ENCODE measurements at places on chromosomes 6 and 20. TPM values are rescaled to one million over a fixed set of nuclear protein-coding genes. Genes with fewer than 3 reads are reported as not detected.

DNA sequence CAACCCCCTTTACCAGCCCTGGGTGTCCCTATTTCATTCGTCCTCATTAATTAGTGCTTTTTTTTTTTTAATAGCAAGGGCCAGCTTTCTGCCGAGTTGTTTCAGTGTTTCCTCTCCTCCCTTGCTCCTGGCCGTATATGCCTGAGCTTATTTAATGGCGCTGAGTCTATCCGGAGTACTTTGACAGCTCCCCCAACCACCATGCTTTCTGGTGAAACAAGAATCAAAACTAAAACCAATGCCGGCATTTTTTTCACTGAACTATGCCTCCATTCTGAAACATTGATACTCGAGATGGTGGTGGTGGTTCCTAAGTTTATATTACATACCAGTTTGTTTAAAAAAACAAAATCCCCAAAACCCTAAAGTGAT lies 1.2 kb downstream of the DCBLD1 start:
- no peak for DNase-seq

DNA sequence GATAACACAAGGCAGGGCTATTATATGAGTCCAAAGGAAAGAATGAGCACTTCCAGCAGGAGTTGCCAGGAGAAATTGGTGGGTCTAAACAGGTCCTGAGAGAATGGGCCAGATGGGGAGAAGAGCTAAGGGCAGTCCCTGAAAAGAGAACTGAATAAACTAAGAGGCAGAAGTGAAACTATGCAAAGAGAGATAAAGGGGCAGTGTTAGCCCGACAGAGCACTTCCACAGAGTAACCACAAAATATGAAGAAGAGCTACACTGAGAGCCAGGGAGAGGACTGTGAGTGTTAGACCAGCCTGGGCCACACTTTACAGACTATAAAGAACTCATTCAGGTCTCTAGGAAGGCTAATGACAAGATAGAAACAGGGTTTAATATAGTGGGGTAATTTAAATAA lies 43.8 kb downstream of the RALGAPA2 start:
- DNase-seq: peak; percentile 69

GRCh38 chr6:304833-305370 lies 12.6 kb downstream of the DUSP22 start:
- no peak for DNase-seq

DNA sequence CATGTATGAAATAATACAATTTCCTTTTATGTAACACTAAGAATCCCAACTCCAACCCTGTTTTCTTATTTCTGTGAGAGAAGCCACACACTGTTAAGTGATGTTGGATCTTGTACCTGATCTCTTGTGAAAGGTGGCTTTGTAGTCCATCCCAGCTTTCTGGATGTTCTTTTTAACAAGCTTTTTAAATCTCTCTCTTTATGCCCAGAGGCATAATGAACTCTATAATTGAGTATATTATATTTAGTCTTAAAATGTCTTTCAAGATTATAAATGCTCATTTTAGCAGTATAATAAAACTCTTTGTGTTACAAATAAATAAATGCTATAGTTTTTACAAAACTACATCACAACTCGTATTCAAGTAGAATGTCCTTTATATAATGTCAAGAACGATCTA lies 922.1 kb downstream of the EPHA7 start:
- no peak for DNase-seq

Gene RNF217
- total RNA-seq: not detected

- peak; percentile 55 for DNase-seq
Observed at GRCh38 chr6:897528-898207, 204.7 kb upstream of the EXOC2 start.

DNA sequence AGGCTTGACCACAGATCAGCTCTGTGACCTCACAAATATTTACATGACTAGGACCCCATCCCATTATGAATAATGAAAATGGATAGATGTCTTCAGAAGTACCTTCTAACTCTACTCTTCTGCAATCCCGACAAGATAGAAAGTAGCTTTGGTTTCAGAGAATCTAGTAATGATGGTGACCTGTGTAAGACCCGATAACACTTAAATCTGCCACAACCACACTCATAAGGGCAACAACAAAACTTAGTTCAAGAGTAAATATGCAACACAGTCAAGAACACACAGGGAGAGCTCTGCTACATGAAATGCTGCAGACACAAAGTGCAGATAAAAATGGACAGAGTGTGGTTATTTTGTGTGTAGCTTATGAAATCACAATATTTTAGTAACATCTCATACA lies 9.6 kb downstream of the CHD6 start:
- no peak for DNase-seq

DNA sequence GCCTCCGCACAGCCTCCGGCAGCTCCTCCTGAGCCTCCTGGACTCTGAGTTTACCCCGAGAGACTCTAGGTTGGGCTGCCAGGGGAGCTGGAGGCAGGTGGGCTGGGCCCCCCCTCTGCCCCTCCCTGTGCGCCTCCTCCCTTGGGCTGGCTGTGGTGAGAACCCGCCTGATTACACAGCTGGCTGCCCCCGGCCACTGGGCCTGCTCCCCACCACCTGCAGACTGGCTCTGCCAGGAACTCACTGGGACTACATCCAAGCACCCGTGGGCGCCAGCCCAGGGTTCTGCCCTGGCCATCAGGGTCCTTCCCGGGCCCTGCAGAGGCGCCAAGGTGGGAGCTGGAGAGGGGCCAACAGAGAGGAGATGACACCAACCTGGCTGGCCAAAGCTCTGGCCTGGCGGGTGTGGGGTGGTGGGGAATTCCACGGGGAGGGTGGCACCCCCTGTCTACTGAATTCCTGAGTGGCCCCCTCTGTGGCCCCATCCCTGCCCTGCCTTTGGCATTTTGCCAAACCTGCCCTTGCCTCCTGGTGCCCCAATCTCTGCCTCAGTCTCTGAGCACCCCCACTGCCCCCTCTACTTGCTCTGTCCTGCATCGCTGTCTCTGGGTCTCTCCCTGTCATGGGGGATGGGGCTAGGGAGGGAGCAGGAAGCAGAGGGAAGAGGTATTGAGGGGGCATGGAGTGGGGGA lies 21.9 kb upstream of the CDH22 start:
- no peak for DNase-seq

DNA sequence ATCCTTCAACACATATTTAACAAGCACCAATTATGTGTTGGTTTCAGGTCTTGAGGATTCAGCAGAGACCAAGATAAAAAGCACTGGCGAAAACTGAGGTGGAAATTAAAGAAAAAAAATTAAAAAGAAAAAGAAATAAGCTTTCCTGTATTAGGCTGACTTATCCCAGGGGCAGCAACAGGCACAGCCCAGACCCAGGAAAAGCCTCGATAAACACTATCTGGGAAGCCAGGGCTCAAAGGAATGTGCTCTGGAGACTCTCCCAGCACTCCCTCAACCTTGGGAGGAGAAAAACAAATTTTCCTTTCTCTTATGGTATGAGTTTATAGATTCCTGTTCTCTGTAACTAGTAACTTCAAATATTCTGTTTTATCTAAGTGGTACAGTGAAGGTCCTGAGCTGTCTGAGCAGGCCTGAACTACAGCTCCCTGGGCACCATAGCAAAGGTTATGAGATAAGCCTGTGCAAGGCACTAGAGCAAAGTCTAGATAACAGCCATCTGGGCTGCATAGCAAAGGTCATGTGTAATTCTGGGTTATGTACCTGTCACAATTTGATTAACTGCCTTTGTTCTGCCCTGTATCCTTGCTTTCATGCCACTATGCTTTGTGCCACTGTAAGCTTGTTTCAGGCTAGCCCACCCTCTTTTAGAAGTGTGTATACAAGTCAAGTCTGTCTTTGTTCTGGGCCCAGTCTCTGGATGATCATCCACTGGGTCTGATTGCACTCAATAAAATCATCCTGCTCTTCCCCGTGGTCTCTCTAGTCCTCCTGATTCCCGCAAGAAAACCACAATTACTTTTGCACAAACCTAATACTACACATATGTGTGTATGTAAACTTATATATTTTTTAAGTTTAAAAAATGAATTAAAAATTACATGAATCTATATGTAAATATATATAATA lies 54.0 kb downstream of the IL22RA2 start:
- DNase-seq: no peak

Gene TCP11
- total RNA-seq: not detected

DNA sequence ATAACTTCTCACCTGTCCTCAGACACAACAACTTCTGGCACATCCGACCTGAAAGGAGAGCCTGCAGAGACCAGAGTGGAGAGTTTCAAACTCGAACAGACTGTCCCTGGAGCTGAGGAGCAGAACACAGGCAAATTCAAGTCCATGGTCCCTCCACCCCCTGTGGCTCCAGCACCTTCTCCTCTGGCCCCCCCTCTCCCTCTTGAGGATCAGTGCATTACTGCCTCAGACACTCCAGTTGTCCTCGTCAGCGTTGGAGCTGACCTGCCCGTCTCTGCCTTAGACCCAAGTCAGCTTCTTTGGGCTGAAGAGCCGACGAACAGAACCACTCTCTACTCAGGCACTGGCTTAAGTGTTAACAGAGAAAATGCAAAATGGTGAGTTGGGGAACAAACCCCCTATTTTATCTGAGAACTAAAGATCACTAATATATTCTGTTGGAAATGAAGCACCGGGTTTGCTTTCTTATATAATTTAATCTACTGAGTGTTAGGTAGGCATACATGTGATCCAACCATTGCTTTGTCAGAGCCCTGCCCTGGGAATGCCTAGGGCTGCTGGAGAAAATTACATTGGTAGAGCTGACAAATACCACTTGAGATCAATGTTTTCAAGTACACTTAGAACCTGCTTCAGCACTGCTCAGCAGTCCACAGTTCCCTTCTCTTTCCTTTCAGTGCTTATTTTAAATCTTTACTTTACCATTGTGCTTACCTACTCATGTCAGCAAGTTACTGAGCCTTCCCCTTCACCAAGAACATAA lies 77.5 kb upstream of the LTV1 start:
- DNase-seq: no peak

- DNase-seq: no peak
Observed at GRCh38 chr20:33177866-33178265, 9.9 kb downstream of the BPIFA2 start.

- no peak for DNase-seq
Observed at GRCh38 chr6:28002161-28002560, 45.1 kb downstream of the OR2B6 start.

GRCh38 chr6:32964776-32965175 lies 3.6 kb upstream of the BRD2 start:
- DNase-seq: no peak

- DNase-seq: peak; percentile 65
Observed at GRCh38 chr6:52491203-52492069, 71.3 kb downstream of the EFHC1 start.

- no peak for DNase-seq
Observed at GRCh38 chr6:55726144-55726543, 147.2 kb upstream of the HMGCLL1 start.

All from B cell (primary cell).